ENCODE measurements at places on chromosomes 12 and 14. TPM values are rescaled to one million over a fixed set of nuclear protein-coding genes. Genes with fewer than 3 reads are reported as not detected.

The MARK3 gene
- 79.9 TPM for total RNA-seq

GRCh38 chr14:77926942-77927341 lies 127.0 kb downstream of the ADCK1 start:
- H3K27ac ChIP-seq: no peak overlapping the region
- H3K4me1 ChIP-seq: no peaks in the 10 kb centered on the region
- no peak overlapping the region for H3K4me3 ChIP-seq
- H3K27me3 ChIP-seq: no peaks in the 10 kb centered on the region
- H3K36me3 ChIP-seq: no peaks in the 10 kb centered on the region

GRCh38 chr14:69044965-69045555 lies 66.0 kb upstream of the ACTN1 start:
- no peak overlapping the region for H3K4me3 ChIP-seq
- no peak overlapping the region for H3K27ac ChIP-seq
- H3K36me3 ChIP-seq: no peaks in the 10 kb centered on the region
- no peaks in the 10 kb centered on the region for H3K4me1 ChIP-seq

DNA sequence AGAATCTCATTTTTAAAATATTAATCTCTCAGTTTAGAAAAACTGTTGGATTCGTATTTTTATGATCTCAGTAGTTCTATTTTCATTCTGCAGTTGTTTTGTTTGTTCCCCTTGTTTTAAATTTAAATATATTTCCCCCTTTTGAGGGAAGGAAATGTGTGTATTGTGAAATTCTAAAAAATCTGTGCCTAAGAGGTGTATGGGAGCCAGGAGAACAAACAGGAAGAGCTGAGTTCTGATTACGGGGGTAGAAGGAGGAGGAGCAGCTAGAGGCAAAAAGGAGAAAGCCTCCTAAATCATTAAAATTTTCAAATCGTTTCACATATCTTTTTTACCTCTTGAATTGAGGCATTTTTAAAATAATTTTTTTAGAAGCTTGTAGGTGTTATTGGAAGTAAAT lies 2.3 kb downstream of the RDH12 start:
- H3K27ac ChIP-seq: no peak overlapping the region
- H3K27me3 ChIP-seq: peaks cover 4% of the 10 kb centered on the region
- peaks cover 2% of the 10 kb centered on the region for H3K36me3 ChIP-seq

DNA sequence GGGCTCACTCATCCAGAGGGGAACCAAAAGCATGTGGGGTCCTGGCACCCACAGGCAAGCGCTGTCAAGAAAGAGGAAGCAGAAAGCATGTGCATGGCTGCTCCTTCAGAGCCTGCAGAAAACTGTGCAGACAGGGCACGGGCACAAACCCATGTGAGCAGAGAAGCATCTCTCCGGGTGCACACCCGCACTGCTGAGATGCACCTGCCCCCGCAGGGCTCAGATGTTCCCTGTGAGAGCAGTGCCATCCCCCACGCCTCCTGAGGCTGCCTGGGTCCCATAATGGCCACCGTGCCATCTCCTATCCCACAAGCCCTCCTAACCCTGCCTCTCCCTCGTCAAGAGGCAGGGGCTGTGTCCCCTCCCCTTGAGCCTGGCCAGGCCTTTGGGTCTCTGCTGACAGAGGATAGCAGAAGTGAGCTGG lies 32.3 kb upstream of the INF2 start:
- peaks cover 45% of the 10 kb centered on the region for H3K27me3 ChIP-seq
- H3K27ac ChIP-seq: no peak overlapping the region
- peaks cover 10% of the 10 kb centered on the region for H3K4me1 ChIP-seq
- H3K36me3 ChIP-seq: peaks cover 2% of the 10 kb centered on the region
- no peak overlapping the region for H3K4me3 ChIP-seq
- DNase-seq: peak; percentile 39

The AQP6 gene
- not detected for total RNA-seq
